Breast epithelium (tissue), 4 donors: ENCODE measurements at places on chromosomes 2 and 18. TPM values are rescaled to one million over a fixed set of nuclear protein-coding genes. Genes with fewer than 3 reads are reported as not detected.

Gene GPR45
- not detected for total RNA-seq

Gene RALBP1
- total RNA-seq = 67.2 TPM

Gene CHRND
- total RNA-seq = not detected

Gene SMYD5
- total RNA-seq = 18.3 TPM

Gene ROCK2
- 87.1 TPM for total RNA-seq

Gene ST6GAL2
- total RNA-seq = 2.8 TPM

Gene METTL21A
- total RNA-seq = 12.4 TPM
